ENCODE measurements at places on chromosomes 12 and 14.

GRCh38 chr12:122875590-122876220 is 20.2 kb downstream of the VPS37B start:
- DNase-seq, result no peak

- no peak for DNase-seq
These were observed 88.1 kb downstream of the EFCAB11 start for GRCh38 chr14:89866458-89866857.

GRCh38 chr14:72649603-72650227 is 244.2 kb downstream of the DPF3 start:
- no peak for DNase-seq

GRCh38 chr14:95759941-95760340 is 46.0 kb upstream of the TCL1A start:
- peak; percentile 45 for DNase-seq

- DNase-seq, result no peak
These were observed 643.8 kb upstream of the ALG10B start for GRCh38 chr12:37672655-37673260.

GRCh38 chr14:85987907-85988306 is 458.0 kb downstream of the FLRT2 start:
- no peak for DNase-seq

- no peak for DNase-seq
These were observed 67.1 kb downstream of the PPFIA2 start for GRCh38 chr12:81692008-81692407.

- DNase-seq, result no peak
These were observed 107.9 kb upstream of the GZMB start for GRCh38 chr14:24741871-24742270.

- no peak for DNase-seq
These were observed 26.2 kb downstream of the ANG start for GRCh38 chr14:20714593-20715250.

- no peak for DNase-seq
These were observed 47.2 kb upstream of the GARIN6 start for GRCh38 chr12:99600388-99600787.

GRCh38 chr14:50943261-50943942 is 881 bp downstream of the PYGL start:
- no peak for DNase-seq

DNA sequence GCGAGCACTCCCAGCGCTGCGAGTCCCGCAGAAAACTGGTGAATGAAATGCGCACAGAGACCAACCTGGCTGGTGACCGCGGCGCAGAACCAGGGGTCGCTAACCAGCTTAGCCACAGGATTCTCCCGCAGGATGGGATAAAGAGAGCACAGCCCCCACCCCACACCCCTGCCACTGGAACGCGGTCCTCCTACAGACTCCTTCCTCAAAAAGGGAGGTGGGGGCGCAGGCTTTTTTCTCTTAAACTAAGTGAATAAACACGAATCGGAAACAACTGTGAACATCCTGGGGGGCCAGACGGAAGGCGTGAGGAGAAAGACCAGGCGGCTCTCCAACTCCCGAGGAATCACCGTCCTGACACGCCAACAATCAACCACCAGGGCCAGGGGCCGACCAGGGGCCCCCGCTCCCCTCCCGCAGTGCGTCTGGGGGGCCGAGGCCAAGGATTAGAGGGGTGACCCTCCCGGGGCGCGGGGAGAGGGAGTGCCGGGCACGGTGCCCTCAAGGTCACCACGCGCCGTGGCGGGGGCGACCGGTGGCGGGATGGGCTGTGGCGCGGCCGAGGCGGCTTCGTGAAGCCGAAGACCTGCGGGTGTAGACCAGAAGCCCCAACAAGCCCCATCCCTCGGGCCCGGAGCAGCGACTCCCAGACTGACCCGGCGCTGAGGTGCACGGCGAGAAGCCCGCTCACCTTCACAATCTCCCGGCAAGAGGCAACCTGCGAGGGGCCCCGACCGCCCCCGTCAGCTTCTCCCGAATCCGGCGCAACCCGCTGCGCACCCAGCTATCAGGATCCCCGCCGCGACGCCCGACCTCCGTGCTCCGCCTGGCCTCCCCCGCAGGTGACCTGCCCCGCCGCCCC is 704 bp downstream of the ATP2B1 start:
- no peak for DNase-seq

- DNase-seq, result no peak
These were observed 903 bp upstream of the PPP4R3A start for GRCh38 chr14:91511043-91511383.

DNA sequence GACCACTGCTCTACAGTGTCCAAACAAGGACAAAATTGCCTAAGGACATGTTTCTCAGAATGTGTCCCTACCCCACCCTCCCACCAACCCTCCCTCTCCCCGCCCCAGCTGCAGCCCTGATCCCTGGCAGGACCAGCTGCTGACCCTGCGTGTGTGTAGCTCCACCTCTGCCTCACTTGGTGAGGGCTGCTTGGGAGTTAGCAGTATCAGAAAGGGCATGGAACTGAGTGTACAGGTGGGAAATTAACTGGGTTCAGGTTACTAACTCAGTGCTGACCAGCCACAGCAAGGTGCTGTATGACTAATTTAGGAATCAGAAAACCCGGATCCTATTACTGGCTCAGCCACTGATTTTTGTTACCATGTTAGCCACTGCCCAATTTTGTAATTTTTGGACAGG is 11.3 kb upstream of the PLEKHD1 start:
- no peak for DNase-seq

DNA sequence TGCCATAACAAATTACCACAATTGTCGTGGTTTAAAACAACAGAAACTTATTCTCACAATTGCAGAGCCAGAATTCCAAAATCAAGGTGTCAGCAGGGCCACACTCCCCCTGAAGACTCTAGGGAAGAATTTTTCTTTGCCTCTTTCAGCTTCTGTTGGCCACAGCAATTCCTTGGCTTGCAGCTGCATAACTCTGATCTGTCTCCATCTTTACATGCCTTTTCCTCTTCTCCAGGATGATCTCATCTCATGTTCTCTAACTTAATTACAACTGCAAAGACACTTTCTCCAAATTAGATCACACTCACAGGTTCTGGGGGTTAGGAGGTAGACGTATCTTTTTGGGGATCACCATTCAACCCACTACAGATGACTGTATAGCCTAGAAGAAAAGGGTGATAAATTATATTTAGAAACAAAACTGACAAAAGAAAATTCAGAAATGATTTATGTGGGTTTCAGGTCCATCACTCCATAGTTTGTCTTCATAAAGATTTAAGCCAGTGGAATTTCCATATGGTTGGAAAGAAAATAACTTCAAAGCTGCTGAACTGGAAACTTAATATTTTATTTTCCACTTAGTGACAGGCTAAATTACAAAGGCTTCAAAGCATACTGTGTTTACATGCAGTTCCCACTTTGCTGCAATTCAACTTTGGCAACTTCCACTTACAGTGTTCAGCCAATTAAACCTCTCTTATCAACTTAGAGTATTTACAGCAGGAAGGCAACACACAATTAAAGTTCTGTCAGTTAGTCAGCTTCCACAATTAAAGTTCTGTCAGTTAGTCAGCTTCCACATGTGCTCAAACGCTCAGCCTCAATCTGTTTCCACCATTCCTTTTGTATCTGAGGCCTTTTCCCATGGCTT is 213.3 kb downstream of the EPS8 start:
- DNase-seq, result no peak

DNA sequence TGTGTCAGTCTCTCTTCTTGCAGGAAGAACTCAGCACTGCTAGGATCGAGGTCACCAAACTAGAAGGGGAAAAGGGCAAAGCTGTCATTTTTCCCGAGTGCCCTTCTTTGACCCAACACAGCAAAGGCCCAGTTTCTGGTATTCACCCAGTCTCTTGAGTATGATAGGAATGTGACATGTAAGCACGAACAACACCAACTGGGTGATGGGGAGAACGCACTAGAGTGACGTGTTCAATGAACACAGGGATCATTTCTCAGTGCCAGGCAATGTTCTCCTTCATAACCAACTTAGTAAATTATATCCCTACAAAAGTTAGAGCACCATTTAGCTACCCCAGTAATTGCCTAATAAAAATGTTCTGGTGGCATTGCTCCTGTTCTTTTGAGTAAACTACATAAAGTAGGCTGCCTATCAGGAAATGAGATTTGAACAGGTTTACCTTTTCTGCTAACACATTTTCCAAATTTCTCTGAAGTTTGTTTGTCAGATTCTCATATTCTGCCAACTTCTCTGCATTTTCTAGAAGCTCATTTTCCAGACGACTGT is 64.5 kb downstream of the NIN start:
- no peak for DNase-seq

- DNase-seq, result no peak
These were observed 1.3 kb upstream of the ATP5MC2 start for GRCh38 chr12:53677016-53677799.

DNA sequence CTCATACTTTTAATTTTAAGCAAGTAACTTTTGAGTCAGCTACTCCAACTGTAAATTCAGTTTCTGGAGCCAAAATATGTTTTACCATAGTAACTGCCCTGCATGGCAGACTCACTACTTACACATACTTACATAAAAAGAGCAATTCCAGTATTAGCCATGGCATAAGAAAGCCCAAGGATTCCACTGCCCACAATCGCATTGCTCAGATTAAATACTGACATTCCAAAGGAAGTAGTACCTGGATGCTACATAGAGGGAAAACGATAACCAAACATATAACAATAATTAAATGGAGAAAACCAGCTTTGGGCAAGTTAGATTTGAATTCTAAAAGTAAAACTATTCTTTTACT is 2.2 kb downstream of the SLC38A2 start:
- no peak for DNase-seq

DNA sequence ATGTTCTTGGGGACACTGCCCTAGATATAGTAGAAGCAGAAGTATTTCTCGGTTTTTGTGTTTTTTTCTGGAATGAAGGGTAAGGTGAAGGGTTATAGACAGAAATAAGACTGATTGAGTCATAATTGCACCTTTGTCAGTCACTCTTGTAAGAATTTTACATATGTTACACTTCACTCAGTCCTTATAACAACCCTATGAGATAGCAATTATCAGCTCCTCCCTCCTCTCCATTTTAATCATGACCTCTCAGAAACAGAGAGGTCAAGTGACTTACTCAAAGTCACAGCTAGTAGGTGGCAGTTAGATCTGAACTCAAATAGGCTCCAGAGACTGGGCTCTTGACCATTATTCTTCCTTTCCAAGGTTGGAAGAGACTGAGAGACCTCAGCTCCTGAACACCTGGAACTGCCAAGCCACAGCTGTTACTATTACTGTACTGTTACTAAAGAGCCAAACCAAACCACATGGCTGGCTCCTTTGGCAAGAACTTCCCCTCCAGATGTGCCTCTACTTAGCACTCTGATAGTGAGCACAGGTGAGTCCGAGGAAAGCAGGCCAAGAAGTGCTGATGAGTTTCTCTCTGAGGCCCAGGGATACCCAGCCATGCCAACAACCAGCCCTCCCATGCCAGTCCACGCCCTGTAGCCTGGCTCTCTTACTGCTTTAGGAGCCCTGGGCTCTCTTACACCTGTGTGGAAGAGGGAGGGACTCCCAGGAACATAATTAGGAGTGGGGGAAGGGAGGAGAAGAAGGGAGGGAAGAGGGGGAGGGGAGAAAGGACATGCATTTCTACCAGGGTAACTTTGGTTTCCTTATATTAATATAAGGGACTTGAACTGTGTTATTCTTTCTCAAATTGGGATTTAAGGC is 121.3 kb downstream of the CRADD start:
- DNase-seq, result no peak

DNA sequence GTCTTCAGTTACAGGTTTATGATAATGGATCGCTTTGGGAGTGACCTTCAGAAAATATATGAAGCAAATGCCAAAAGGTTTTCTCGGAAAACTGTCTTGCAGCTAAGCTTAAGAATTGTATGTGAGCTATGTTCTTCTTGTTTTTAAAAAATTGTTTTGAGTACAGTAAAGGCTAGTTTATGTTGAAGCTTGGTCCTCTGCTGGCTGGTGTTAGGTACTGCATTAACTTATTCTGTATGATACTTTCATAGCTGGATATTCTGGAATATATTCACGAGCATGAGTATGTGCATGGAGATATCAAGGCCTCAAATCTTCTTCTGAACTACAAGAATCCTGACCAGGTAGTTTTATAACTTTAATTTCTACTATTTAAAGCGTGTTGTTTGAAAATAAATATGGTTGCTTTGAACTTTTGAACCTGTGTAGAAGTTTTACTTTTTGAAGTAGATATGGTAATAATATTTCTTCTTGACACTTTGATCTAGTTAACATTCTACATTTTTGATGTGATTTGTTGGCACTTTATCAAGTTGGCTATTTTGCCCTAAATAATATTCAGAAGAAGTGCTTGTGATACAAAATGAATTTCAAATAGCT is 55.7 kb downstream of the VRK1 start:
- no peak for DNase-seq

DNA sequence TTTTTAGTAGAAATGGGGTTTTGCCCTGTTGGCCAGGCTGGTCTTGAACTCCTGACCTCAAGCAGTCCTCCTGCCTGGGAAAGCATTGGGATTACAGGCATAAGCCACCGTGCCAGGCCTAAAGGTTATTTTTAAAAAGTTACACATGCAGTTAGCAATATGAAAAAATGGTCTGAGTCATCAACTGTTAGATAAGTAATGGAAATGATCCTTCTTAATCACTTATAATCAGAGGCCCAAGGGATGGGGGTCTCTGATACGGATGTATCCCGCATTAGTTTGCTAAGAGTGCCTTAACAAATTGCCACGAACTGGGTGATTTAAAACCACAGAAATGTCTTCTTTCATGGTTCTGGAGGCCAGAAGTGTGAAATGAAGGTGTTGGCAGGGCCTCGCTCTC is 54.1 kb upstream of the FERMT2 start:
- DNase-seq, result no peak

DNA sequence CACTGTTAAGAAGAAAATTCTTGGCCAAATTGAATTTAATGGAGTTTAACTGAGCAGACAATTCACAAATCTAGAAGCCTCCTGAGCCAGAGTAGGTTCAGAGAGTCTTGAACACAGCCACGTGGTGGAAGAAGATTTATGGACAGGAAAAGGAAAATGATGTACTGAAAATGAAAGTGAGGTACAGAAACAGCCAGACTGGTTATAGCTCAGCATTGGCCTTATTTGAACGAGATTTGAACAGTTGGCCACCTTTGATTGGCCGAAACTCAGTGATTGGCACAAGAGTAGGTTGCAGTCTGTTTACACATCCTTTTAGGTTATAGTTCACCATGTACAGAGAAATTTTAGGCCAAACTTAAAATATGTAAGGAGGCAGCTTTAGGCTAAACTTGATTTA is 9.9 kb downstream of the OAS2 start:
- DNase-seq, result no peak

GRCh38 chr12:94616203-94616729 is 34.1 kb downstream of the TMCC3 start:
- no peak for DNase-seq

DNA sequence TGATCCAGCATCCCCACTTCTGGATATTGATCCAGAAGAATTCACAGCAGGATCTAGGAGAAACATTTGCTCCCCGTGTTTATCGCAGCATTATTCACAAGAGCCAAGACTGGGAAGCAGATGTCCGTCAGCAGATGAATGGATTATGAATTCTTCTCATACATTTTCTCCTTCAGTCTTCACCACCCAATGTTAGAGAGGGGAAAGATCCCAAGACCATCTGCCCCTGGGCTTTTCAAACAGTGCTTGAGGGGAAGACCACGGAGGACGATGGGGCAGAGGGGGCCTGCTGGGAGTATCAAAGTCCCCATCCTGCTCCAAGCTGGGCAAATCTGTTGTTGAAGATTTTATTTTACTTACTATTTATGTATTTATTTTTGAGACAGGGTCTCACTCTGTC is 41.1 kb downstream of the SERPINA3 start:
- no peak for DNase-seq

All from DMS153 (cell line).